ENCODE measurements at places on chromosomes 6 and 20.

- no peak for DNase-seq
Observed at GRCh38 chr20:41173791-41174341, 36.5 kb downstream of the PLCG1 start.

DNA sequence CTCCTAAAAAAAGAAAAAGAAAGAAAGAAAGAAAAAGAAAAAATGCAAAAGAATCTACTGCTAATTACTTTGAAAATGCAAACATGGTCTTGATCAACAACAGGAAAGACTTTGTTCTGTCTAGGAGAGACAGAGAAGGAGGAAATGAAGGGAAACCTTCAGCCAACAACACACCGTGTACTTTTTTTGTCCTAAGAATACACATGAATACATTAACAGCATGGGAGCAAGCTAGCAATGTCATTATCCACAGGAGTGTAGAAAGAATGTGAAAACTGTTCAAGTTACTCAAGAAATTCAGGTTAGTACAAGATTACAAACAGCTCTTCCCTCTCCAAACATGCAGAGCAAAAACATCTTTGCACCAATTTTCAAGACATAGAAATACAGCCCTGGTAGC lies 326.3 kb downstream of the UBE3D start:
- no peak for DNase-seq

DNA sequence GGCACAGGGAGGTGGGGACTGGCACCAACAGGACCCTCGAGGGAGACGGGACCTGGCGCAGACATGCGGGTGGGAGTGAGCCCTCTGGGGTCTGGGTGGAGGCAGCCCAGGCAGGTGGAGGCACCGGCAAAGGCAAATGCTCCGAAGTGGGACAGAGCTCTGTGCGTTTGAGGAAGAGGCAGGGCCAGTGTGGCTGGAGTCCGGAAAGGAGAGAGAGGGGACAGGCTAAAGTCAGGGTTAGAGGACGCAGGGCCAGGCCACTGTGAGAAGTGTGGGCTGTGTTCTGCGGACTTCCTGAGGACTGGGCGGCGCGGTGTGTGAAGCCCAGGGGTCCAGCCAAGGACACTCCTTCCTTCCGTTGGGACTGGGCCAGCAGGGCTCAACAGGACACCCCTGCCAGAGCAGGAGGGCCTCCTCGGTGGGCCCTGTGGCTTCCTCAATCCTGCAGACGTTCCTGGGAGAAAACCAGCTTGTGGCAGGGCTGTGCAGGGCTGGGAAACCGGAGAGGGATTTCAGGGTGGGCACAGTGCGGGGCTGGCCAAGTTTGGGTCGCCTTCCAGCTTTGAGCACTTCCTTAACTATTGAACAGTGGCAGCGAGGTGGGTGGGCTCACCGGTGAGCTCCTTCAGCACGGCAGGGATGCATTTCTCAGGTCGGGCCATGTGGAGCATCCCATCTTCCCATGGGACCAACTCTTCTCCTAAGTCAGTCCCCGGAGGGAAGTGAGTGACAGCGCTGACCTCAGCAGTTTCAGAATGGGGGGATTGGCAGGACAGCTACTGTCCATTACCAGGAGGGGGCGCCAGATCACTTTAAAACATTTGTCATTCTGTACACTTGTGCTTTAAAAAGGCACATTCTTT lies 22.5 kb downstream of the MOCS3 start:
- DNase-seq: peak; percentile 50

GRCh38 chr6:117729613-117730012 lies 54.3 kb downstream of the NUS1 start:
- DNase-seq: no peak

- no peak for DNase-seq
Observed at GRCh38 chr20:64148581-64148980, 15.7 kb upstream of the MYT1 start.

- DNase-seq: no peak
Observed at GRCh38 chr6:134422426-134423231, 104.7 kb upstream of the SGK1 start.

- peak; percentile 86 for DNase-seq
Observed at GRCh38 chr6:26065952-26066380, 21.3 kb upstream of the HFE start.

Data from muscle of back (tissue), 13 donors.